ENCODE measurements at places on chromosomes 12 and 14.

- no peak for DNase-seq
These were observed 196.5 kb upstream of the PRMT8 start for GRCh38 chr12:3294481-3294911.

- DNase-seq, result no peak
These were observed 112.8 kb downstream of the NAV3 start for GRCh38 chr12:77943466-77943865.

DNA sequence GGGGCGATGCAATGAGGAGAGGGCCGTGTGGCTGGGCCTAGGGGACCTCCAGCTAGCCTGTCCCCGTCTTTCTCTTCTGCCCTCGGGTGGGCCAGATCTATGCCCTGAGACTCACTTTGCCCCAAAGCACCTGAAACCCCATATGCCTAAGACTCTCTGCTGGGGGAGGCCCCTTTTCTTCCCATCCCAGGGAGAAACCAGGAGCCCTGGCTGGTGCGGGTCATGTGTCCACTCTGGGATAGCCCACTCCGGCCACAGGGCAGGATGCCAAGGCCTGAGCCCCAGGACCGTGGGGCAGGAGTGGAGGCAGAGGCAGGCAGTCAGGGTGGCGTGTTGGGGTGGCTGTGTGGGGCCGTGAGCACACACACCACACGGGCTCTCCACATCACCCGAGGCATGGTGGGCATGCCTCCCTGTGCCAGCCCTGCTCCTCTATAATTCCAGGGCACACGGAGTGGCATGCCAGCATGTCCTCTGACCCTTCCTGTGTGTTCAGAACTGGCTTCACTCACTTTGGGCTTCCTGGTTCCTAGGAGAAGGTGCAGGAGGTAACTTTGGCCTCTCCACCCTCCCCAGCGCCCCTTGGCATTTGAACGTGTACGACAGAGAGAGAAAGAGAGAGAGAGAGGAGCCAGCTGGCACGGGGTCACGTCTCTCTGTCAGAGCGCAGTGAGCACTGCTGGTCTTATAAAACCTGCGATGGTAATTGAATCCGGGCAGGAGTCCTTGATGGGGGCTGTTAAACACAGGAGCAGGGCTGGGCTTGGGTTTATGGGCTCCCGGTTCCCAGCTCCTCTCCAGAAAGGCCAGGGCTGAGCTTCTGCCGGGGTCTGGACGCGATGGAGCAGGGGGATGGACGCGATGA lies 144.2 kb downstream of the KIF26A start:
- no peak for DNase-seq

GRCh38 chr12:73950507-73950906 lies 587.1 kb upstream of the ATXN7L3B start:
- no peak for DNase-seq

- DNase-seq, result no peak
These were observed 50.1 kb downstream of the RFX4 start for GRCh38 chr12:106632797-106633450.

GRCh38 chr14:34254031-34254430 lies 208.0 kb downstream of the SPTSSA start:
- DNase-seq, result no peak

GRCh38 chr12:104439137-104439536 lies 17.6 kb upstream of the CHST11 start:
- DNase-seq, result no peak

DNA sequence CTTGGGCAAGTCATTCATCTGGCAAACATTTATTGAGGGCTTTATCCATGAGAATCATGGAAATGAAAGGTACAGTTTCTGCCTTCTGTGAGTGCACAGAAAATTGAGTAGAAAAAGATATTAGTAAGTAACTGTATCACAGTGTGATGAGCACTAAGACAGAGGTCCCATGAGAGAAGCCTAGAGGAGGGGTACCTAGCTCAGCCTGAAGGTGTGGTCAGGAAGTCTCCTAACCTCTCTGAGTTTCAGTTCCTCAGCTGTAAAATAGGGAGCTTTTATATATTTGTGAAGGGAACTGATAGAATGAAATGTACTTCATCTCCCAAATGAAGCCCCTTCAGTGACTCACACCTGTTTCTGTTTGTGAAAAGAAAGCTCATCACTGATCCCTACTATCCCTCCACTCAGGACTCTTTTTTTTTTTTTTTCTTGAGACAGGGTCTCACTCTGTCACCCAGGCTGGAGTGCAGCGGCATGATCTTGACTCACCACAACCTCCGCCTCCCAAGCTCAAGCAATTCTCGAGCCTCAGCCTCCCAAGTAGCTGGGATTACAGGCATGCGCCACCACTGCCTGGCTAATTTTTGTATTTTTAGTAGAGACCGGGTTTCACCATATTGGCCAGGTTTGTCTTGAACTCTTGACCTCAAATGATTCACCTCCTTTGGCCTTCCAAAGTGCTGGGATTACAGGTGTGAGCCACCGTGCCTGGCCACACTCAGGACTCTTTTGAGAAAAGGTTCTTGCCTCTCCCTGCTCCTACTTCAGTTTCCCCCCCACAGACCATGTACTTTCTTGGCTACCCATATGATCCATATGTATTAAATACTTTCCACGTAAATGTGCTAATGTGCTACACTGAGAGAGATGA lies 93.7 kb upstream of the FUT8 start:
- no peak for DNase-seq

DNA sequence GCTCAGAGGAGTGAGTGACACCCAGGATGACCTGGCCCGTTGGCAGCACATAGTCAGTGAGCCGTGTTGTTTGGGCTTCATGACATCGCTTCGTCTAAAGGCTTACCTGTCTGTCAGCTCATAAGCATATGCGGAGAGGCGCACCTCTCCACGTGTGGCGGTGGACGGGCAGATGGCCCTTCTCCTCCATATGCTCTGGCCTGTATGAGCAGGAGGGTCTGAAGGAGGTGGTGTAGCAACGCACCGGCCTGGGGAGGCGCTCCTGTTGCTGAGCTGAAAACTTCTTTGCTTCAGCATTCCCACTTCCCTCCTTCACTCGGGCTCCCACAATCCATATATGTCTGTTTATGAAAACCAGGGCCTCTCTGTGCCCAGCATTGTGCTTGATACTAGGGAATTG lies 186.1 kb downstream of the TSPAN9 start:
- no peak for DNase-seq

DNA sequence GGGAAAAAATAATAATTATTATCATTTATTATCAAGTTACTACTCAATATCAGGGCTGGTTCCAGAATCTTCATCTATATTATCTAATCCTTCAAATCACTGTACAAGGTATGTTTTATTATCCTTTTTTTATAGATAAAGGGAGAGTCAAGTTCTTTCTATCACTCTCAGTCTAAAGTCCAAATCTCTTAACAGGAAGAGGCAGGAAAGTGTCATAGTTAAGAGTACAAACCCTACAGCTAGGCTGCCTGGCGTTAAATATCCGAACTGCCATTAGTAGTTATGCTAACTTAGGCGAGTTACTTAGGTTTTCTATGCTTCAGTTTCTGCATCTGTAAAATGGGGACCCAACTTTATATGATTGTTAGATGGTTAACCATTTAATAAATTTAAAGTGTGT lies 99.4 kb upstream of the CCDC91 start:
- DNase-seq, result no peak

DNA sequence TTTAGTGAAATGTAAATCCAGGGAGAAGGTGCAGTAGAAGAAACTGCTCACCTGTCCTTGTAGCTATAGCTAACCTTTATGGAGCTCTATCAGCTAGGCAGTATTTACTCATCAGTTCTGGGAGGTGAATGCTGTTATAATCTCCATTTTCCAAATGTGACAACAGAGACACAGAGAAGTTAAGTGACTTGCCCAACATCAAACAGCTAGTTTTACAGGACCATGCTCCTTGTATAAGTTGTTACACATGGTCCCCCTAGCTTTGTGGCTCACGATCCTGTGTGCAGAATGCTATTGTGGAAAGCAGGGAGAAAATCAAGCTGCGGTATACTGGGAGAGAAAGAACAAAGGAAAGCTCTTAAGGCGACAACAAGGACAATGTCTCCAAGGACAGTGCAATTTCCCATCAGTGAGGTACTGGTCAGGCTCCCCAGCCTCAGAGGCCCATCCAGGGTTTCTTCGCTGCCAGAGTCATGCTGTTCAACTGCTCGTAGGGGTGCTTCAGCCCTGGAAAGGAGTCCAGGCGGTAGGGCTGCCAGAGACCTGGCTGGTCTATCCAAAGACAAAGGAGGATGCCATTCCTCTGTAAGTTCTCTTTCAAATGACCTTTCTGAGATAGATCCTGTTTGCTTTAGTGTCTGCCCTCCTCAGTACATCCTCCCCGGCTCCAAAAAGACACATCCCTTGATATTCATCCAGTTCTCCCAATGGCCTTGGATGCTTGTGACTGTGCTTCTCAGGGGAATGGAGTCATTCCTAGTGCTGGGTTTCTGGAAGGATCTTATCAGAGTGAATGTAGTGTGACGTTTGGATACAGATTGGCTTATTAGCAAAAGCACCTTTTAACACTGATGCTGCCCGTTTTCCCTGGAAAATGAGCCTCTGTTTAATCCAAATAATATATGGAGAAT lies 95.5 kb downstream of the ARF6 start:
- no peak for DNase-seq

- DNase-seq, result no peak
These were observed 564 bp downstream of the ATXN3 start for GRCh38 chr14:92105893-92106142.

- no peak for DNase-seq
These were observed 79.9 kb upstream of the BBS10 start for GRCh38 chr12:76428117-76428516.

- DNase-seq, result peak; percentile 76
These were observed 13.3 kb downstream of the RNASE3 start for GRCh38 chr14:20904393-20905029.

DNA sequence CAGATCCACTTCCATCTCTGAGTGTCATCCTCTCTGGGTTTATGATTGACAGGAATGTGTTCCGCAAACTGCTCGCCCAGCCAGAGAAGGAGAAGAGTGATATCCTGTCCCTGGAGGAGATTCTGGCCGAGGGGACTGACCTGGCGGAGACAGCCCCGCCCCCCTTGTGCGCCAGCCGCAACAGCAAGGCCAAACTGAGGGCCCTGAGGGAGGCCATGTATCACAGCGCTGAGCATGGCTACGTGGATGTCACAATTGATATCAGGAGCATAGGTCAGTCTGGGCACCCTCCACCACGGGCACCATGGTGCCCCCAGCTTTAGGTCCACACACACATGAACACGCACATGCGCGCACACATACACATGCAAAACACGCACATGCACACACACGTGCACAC lies 67.5 kb upstream of the PWP1 start:
- DNase-seq, result no peak

DNA sequence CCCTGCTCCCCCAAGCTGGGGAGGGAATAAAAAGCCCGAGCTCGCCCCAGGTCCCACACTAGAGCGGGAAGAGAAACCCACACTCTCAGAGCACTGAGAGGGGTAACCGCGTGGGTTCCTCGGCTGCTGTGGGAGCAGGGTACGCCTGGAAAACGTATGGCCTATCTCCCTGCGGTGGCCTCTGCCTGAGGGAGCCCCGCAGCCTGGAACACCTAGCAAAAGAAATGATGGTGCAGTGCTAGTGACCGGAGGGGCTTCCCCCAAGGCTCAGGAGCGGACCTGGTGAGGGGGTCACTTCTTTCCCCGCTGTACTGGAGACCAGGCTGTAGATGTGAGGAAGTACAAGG lies 2.5 kb upstream of the OR4N2 start:
- no peak for DNase-seq

DNA sequence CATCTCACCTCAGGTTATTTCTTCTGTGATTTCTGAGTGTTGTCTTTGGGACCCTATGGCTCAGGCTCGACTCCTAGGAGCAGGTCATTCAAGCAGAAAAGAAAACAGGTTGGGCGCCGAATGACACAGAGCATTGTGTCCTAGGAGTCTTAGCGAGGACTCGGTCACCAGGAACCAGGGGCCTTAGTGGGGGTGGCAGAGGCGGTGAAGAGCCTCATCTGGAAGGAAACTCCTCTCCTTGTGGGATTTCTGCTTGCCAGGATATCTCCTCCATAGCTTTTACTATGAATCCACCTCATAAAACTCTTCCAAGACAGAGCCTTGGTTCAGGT lies 630 bp downstream of the PLEKHH1 start:
- DNase-seq, result no peak

GRCh38 chr14:103206023-103206481 lies 82.8 kb downstream of the TNFAIP2 start:
- no peak for DNase-seq

DNA sequence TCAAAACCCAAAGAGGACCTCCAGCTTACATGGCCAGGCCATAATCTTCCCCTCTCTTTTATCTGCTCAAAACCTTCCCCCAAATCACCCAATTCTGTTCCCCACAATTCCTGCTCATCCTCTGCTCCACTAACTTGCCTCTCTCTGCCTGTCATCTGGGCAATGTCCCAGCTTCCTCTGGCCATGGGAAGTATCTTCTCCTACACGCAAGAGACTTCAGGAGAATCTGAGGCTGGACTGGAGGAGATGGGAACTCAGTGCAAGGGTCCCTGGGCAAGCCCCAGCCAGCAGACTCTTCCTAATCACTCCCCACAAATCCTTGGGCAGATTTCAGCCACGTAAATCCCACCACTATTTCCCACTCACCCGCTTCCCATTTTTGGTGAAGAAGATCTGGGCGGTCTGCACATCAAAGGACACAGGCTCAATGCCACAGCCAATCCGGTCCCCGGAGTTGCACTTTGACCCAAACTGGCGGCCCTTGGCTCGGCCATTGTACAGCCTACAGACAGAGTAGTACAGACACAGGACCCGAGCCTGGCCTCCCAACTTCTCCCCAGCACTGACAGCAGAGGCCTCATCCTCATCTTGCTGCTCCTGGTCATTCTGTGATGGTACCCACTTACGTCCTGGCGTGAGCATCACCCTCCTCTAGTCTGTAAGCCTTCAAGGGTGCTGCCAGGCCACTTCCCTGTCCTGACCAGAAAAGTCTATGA lies 4.7 kb downstream of the SPRYD3 start:
- DNase-seq, result no peak

- DNase-seq, result peak; percentile 56
These were observed at the start of gene SRGAP1 for GRCh38 chr12:63844391-63845341. TSS of gene SRGAP1 (plus strand) at chr12:63844700. CDS start at chr12:63844817, 117 bp downstream.

GRCh38 chr12:122306407-122306806 lies 40.1 kb upstream of the VPS33A start:
- DNase-seq, result peak; percentile 39

GRCh38 chr12:27524839-27525753 lies 1.1 kb downstream of the PPFIBP1 start:
- peak; percentile 72 for DNase-seq

- peak; percentile 84 for DNase-seq
These were observed 752 bp downstream of the PRICKLE1 start for GRCh38 chr12:42588524-42589464.

GRCh38 chr14:69152902-69153151 lies at the start of gene DCAF5:
TSS of gene DCAF5 (minus strand) at chr14:69153119. CDS start at chr14:69152978, 141 bp downstream.
- DNase-seq, result no peak

All from ELF-1 (cell line).